ENCODE measurements at places on chromosomes 5 and 9.

DNA sequence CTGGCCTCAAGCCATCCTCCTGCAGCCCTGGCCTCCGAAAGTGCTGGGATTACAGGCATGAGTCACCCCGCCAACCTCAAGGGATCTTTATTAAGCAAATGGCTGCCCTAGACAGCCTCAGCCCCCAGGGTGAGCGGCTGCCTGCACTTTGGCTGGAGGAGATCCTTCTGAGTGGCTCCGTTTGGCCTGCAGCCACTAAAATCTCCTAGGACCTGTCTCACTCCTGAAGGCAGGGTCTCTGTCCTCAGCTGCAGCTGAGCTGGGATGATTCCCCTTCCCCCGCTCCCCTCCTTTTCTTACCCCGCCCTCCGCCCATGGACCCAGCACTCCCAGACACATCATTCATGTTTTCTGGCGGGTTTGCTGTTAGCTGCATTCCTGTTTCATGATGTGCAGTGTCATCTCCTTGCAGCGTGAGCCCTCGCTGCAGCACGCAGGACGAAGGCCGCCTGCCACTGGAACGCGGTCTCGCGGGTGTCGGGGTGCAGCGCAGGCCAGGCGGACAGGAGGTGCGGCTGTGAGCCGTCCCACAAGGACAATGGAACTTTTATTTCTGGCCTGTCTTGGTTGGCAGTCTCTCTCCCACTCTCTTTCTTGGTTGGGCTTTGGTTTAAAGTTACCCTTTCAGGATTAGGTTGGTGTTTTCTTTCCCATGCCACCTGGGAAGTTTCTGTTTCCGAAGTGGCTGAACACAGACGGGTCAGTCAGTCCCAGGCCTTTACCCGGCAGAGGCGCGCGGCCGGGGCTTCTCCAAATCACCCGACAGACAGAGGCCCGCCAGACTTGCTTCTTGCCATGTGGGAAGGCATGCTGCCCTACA is 137.1 kb downstream of the FOXD1 start:
- no peak for DNase-seq

GRCh38 chr5:132339502-132339901 is 30.0 kb upstream of the SLC22A5 start:
- no peak for DNase-seq

- no peak for DNase-seq
These were observed 54.6 kb downstream of the NLN start for GRCh38 chr5:65776441-65777141.

DNA sequence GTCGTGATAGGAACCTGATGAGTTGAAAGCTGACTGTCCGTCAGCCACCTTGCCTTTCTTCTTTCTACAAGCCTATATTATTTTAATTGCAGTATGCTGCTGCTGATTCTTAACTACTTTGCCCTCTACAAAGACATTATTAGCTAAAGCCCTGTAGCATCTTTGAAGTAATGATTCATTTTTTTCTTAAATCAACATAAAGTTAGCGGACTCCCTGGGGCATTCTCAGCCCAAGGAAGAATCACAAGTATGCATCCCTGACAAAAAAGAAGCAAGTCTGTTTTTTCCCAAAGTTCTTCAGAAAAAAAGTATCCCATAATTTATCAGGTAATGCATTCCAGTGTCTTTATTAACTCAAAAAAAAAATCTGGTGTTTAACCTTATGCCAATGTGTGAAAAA is 69.5 kb upstream of the TAS2R1 start:
- DNase-seq, result no peak

DNA sequence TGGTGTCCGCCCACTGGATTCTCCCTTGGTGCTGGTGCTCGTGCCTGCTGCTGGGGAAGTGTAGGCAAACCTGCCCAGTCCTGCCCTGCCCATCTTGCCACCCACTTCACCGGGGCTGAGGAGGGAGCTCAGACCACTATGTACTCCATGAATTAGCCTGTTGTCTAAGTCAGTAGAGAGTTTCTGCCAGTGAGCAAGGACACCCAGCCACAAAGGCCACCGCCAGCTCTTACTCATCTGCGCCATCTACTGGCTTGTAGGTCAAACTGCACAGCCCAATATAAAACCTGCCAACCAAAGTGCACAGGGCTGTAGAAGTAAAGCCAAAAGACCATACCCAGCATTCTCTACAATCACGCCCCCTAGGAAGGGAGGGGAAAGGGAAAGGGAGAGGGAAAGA is 102.3 kb downstream of the GLIS3 start:
- no peak for DNase-seq

GRCh38 chr5:77920359-77921058 is 144.4 kb upstream of the TBCA start:
- no peak for DNase-seq

DNA sequence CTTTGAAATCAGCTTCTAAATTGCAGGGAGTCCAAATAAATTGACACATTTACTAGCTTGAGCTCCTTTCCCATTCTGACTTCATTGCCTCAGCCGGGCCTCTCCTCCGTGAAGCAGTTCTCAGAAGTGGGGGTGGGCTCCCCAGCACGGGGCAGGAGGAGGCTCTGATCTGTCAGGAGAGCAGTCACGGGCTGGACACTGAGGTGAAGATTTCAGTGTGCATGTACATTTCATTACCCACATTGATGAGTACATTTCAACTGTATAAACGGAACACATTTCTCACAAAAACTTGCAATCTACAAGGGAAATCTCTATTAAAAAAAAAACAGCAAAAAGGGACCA is 195.9 kb downstream of the SEMA6A start:
- DNase-seq, result no peak

GRCh38 chr9:111975709-111976108 is 79.1 kb downstream of the UGCG start:
- DNase-seq, result no peak

DNA sequence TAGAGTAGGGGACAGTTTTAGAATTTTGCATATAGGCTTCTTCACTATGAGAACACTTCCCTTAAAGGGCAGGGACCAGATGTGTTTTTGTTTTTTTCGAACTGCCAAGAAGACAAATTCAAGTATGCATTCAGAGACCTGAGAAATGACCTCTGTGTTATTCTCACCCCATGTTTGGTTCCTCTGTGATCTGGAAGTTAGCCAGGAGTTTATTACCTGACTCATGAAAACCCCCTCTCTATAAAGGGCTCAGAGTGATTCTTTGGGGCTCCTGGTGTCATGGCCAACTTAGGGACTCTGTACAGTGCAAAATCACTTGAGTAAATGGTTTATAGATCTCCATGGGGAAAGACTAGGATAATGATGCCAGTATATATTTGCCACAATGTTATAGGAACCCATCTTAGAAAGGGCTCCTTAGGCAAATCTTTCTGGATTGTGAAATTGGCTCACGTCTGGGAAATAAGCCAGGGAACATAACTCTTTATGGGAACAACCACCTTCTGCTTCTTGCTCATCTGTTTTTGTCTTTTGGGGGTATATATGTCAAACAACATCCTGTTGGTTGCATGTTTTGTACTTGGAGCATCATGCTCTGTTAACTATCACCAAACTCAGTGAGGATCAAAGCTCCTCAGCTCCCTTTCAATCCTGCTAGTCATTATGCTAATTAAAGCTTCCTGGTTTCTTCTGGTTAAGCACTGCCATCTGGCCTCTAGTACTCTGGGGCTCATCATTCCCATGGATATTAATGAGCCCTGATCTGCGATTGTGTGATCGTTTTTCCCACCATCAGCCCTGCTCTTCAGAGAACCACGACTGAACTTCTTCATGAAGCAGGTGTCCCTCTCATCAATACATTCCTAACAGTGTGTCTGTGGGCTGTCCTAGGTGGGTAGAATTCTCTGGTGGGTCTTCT is 173.4 kb upstream of the CDH12 start:
- no peak for DNase-seq

- DNase-seq, result no peak
These were observed 104.8 kb upstream of the LMX1B start for GRCh38 chr9:126508928-126509327.

DNA sequence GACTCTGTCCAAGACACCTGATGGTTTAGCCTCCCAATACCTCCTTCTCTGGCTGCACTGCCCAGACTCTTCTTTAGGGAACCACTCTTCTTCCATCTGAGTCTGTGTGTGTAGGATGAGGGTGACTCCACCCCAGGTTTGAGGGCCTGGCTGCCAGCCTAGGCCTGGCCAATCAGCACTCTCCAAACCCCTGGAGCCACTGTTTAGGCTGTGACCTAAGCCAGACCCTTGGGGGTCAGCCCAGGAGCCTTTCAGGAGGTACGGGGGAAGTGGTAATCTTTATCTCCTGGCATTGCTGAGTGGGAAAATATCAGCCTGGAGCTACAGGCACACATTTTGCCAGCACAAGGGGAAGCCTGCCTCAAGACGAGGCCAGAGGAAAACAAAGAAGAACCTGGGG is 6.2 kb upstream of the ERGIC1 start:
- no peak for DNase-seq

- no peak for DNase-seq
These were observed 14.5 kb upstream of the RARS1 start for GRCh38 chr5:168471785-168472184.

DNA sequence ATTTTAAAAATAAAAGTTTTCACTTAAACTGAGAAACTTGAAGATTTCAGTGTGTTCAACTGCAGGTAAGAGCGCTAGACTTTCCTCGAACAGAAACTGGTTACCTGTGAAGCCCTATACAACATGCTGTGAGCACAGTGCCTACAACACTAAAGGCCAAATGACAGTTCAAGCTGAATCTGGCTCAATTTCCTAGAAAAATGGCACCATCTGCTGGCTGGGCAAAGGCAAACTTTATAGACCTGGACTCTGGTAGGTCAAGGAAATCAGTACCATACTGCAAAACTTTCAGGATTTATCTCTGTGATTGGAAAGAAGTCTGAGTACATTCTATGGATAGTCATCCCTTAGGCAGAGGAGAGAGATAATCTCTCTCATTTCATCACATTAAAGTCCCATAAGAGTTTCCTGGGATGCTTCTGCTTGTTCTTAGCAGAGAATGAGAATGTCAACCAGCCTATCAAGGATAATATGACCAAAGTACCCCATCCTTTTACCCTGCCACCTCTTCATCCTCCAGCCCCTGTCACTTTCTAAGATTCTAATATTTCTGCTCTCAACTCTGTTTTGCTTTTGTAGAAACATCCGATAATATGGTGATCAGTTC is 31.8 kb upstream of the FOXB2 start:
- no peak for DNase-seq

DNA sequence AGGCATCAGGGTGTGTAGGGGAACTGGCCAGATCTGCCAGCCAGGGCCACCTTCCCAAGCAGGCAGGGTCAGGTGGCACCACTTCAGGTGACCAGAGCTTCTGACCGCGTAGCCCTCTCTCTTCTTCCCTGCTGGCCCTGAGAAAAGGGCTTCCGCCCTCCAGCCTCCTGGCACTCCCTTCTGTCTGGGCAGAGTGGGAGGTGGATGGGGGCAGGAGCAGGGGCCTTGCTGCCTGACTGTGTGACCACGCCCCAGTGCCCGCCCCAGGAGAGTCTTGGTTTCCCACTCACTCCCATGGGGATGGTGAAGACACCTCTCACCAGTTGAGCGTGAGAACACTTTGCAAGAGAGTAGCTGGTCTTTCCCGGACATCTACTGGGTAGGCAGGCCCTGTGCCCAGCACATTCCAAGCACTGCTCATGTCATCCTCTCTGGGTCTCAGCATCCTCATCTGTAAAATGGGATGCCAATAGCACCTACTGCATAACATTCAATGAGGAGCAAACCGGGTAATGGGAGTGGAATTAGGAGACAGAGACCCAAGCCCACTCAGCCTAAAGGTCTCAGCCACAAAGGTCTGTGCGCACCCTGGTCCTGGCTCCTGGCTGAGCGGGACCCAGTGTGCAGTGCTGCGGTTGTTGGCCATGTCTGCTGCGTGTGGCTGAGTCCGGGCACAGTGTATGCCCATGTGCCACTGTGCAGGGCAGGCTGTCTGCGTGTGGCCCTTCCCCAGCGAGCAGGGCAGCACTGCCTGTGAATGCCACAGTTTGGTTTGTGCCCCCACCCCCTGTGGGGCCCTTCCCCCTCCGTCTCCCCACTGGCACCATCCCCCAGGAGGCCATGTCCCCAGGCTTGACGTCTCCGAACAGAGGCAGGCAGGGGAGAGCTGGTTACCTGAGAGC is 179.1 kb upstream of the IER5L start:
- no peak for DNase-seq

DNA sequence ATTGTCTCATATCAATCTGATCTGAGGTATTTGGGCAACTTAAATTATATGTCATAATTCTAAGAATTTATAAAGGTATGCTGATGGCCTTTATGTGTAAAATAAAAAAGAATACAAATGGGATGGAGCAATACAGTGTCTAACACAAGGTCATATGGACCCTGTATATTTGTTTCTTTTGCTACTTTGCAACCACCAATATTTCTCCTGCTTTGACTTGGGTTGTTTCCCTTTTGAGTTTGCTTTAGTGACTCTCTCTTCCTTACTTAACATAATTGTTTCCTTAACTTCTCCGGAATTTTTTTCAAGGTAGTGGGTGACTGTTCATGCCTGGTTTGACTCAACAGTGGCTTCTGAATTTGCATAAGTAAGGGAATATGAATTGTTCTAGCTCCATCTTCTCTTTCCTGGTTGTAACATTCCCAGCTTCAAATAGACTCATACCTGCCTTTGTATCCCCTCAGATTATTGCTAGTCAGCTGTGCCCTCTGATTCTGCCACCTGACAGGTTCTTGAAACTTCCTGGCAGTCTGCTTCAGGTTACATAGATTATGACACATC is 30.2 kb upstream of the ANXA1 start:
- DNase-seq, result no peak

DNA sequence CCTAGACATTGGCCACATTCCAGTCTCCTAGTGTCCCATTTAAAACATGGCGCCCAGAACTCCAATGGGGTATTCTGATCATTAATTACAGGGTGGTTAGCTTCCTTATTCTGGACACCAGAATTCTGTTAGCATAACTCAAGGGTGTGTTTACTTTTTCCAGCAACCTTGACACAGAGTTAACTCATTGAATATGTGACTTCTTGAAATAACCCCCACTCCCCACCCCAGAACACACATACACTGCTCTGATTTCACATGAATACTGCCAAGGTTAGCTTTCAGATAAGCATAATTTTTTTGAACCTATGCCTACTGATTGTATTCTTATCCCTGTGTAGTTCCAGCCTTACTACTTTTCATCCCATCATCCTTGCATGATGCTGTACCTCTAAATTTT is 151.1 kb downstream of the SMARCA2 start:
- DNase-seq, result no peak

DNA sequence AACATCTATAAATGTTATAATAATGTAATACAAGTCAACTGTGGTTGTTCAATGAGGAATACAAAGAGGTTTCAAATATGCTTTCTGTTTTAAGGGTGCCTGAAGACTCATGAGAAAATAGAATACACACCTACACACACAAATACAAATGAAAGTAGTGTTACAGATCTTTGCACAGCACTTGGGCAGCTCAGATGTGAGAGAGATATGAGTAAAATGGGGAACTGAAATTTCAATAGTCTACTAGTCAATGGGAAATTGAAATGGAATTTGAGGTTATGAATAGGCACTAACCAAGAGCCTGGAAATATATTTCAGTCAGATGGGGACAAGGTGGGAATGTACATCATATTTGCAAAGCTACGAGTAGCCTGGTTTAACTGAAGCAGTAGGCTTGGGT is 96.6 kb downstream of the ISL1 start:
- no peak for DNase-seq

GRCh38 chr9:134065612-134066419 is 2.0 kb downstream of the BRD3 start:
- DNase-seq, result no peak

Measured in stimulated activated CD4-positive, alpha-beta T cell treated with anti-CD3 and anti-CD28 coated beads, Interleukin-1b, Interleukin-23, amount 100 ng/mL, for 1 hour (primary cell).